ENCODE measurements at places on chromosomes 12 and 14. TPM values are rescaled to one million over a fixed set of nuclear protein-coding genes. Genes with fewer than 3 reads are reported as not detected.

- H3K36me3 ChIP-seq = no peaks in the 10 kb centered on the region
- H3K4me1 ChIP-seq = no peaks in the 10 kb centered on the region
- DNase-seq = no peak
- no peaks in the 10 kb centered on the region for H3K27me3 ChIP-seq
- no peak overlapping the region for H3K4me3 ChIP-seq
Observed at GRCh38 chr12:23542187-23542586, 407.3 kb downstream of the SOX5 start.

DNA sequence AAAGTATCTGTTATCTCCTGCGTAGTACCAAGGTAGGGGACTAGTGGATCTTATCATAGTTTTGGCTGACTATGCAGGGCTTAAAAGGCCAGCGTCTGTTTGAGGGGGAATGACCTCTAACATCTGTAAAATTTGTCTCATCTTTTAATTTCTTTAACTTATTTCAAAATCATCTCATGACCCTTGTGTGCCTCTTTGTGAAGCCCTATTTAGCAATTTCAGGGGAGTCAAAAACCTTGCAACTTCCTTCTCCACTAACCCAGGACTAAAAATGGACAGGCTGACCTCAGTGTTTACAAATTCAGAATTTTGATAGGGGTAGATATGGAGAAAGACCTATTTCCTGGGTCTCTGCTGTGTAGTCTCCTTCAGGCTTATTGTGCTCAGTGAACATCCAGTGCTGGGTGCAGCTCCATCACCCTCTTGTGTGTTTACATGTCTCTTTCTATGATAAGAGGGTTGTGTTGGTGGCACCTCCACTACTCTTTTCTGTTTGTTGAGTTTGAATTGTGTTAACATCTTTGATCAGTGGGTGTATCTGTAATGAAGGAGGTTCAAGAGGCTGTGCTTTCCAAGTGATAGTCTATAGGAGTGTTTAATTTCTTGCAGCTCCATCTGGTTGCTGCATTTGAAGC is 14.3 kb downstream of the NECAP1 start:
- H3K27ac ChIP-seq = no peak overlapping the region
- H3K27me3 ChIP-seq = no peaks in the 10 kb centered on the region
- no peak overlapping the region for H3K4me3 ChIP-seq
- H3K36me3 ChIP-seq = peaks cover 54% of the 10 kb centered on the region

GRCh38 chr14:70527501-70528105 is 7.2 kb downstream of the ADAM20 start:
- DNase-seq = no peak
- no peak overlapping the region for H3K4me3 ChIP-seq
- no peaks in the 10 kb centered on the region for H3K4me1 ChIP-seq
- H3K36me3 ChIP-seq = no peaks in the 10 kb centered on the region

GRCh38 chr14:21498540-21499526 is 12.3 kb downstream of the METTL3 start:
- H3K4me1 ChIP-seq = no peaks in the 10 kb centered on the region
- no peak for DNase-seq
- no peak overlapping the region for H3K4me3 ChIP-seq
- no peaks in the 10 kb centered on the region for H3K27me3 ChIP-seq
- no peak overlapping the region for H3K27ac ChIP-seq

Gene SALL2
- total RNA-seq = 1.1 TPM

Gene ASB2
- total RNA-seq = 0.59 TPM

Gene CLEC1B
- total RNA-seq = 10.5 TPM
